ENCODE measurements at places on chromosomes 16 and 17. TPM values are rescaled to one million over a fixed set of nuclear protein-coding genes. Genes with fewer than 3 reads are reported as not detected.
A peak's percentile ranks its signal among the peaks of the same experiment; 100 is the strongest.

- DNase-seq = no peak
These were observed 2.9 kb upstream of the CARMIL2 start for GRCh38 chr16:67641779-67642708.

RAC3 gene
- total RNA-seq = 41.6 TPM

DNA sequence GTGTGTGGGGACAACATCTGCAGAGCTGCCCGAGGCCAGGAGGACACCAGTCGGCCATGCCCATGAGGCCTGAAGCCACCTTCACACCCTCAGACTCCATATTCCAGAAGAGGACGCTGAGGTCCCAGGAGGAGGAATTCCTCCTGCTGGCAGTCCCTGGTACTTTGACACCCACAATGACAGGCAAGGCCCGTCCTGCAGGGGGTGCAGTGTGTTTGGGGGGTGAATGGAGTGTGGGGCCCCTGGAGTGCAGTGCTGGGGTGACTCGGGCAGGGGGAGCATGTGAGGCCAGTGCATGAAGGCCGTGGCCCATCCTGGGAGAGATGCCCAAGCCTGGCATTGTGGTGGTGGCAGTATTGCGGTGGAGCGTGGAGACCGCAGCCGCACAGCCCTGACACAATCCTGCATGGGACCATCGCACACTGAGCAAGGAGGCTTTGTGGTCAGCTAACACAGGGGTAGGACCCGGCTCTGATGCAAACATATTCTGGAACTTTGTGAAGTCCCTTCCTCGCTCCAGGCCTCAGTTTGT, 52.2 kb downstream of the ZDHHC7 start:
- DNase-seq = peak; percentile 33

MAP3K14 gene
- 58.3 TPM for total RNA-seq

WNT9B gene
- total RNA-seq = not detected

WDR90 gene
- total RNA-seq = 126 TPM

OTOP3 gene
- not detected for total RNA-seq

DNA sequence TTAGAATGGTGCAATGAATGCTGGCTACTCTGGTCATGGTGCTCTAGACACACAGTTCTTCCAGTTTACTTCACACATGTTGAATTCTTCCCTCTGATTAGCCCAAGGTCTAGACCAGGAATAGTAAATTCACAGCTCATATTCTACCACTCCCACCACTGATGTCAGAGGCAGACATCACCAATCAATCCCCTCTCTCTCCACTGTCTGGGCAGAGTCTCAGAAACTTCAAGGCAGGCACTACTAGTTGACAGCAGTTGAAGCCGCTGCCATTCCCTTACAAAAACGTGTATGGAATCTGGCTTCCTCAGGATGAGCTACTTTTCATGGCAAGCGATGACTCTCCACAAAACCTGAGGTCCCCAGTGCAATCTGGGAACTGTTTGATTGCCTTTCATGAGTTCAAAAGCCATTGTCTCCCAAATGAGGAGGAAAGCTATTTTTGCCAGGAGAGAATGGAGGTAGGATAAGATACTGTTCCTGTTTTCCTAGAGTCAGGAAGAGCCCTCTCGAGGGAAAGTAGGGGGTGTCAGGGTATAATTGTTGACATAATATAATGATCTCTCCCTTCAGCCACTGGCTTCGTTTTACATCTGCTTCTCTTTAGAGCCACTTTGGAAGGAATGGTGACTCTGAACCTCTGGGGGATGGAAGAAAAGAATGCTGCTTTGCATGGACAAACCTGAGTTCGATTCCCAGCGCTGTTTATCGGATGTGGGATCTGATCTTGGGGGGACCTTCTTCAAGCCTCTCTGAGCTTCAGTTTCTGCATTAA, 90.0 kb downstream of the FOXL1 start:
- DNase-seq = no peak

GRCh38 chr17:63445571-63445953, 544 bp downstream of the CYB561 start:
- peak; percentile 62 for DNase-seq

- no peak for DNase-seq
These were observed 328.4 kb downstream of the MAF start for GRCh38 chr16:79272141-79272577.

DNA sequence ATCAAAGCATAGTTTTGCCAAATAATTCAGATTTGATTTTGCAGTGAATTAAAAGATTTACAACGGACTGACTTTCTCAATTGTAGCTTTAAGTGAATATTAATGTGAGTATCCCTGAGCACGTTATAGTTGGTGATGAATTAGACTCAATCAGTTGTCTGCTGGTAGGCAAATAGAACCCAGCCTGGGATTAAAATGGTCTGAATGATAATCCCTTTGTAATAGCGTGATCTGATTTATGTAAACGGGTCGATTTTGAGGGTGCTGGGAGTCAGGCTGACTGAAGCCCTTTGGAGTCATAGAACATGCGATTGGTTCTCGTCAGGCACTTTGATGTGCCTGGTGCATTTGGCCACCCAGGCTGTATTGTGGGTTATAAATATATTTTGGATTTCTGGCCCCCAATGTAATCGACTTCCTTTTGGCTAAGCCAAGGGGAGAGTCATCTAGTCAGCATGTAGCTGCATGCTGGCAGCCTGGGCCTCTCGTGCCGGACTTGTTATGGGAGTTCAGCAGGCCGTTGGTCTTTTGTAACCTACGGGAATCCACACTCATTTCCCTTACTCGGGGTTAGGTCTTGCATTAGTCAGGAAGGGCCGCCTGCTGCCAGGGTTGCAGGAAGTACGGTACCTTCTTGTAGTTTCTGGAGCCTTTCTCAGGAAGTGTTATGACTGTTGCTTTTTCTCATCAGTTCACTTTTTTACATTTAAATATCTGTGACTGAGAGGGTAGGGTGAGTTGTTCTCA, 5.4 kb downstream of the PGS1 start:
- DNase-seq = peak; percentile 73

RNF157 gene
- 5.7 TPM for total RNA-seq

GRCh38 chr17:45227101-45227925, 5.6 kb downstream of the FMNL1 start:
- no peak for DNase-seq

CETP gene
- total RNA-seq = not detected

DNA sequence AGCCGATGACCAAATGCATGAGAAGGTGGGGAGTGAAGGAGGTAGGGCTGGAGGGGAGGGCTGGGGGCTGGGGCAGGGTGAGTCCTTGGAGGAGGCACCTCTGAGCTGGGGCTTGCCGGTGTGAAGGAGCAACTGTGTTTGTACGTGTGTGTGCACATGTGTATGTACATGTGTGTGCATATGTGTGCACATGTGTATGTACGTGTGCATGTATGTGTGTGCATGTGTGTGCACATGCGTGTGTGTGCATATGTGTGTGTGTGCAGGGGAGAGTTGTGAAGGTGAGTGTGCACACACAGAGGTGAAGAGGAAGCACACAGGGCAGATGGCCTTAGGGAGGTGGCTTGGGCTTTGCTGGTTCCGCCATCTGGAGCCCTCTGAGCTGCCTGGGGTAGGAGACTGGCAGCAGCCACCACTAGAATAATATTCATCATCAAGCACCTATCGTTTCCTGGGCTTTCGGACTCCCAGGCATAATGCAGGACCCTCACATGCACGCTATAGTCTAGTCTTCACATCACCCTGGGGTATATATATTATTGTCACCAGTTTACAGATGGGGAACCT, 120.9 kb upstream of the CDC42EP4 start:
- DNase-seq = no peak

- DNase-seq = no peak
These were observed 6.7 kb upstream of the EVI2A start for GRCh38 chr17:31328160-31328535.

DNA sequence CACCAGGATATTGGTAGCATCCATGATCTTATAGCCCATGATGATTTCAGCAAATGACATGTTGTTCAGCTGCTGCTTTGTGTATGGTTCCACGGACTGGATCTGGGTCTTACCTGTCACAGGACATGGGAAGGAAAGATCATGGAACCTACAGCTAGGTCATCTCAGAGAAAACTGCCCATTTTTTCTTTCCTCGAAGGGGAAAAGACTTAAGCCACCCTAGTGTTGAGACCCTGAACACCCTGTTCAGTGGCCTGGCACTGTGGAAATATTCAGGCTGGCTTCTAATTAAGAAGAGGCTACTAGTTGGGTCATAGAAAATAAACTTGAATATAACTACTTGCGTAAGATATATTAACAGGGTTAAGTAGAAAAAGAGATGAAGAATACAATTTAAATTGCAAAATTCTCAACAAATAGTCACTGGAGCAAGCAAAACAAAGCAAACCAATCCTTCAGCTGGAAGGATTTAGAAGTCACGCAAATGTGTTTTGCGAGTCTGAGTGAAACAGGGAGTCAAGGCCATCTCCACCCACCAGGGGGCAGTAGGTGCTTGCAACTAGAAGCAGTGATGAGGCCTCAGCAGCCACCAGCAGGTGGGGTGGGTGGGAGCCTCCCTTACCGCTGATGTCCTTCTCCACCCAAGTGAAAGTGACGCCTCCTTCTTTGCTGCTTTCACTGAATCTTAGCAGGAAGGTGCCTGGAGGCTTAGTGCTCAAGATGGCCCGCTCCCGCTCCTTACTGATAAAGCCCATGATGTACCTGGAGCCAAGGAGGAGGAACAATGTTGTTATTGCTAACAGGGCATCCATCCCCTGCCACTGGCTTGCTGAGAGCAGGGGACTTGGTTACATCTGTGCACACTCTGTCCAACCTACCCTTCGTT, 34.3 kb downstream of the STAT5A start:
- DNase-seq = peak; percentile 84

WNK4 gene
- total RNA-seq = 8.3 TPM

- peak; percentile 61 for DNase-seq
These were observed 25.1 kb downstream of the CD300LG start for GRCh38 chr17:43871946-43872690.

GRCh38 chr17:61809816-61810392, 53.4 kb downstream of the BRIP1 start:
- DNase-seq = no peak

TP53TG3F gene
- total RNA-seq = not detected

DNA sequence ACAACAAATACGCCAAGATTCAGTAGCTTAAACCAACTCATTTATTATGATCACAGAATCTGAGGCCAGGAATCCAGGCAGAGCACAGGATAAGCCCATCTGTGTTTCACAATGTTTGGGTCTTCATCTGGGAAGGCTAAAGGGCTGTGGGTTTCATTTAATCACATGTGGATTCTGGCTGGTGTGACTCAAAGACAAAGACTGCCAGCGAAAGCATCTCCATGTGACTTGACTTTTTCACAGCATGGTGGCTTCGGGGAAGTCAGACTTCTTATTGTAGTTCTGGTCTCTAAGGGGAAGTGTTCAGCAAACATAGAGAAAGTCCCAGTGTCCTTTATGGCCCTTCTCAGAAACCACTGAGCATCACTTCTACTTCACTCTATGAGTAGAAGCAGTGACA, 1014.4 kb upstream of the GOT2 start:
- no peak for DNase-seq

RNF227 gene
- 3.1 TPM for total RNA-seq

- DNase-seq = no peak
These were observed 36.9 kb downstream of the GINS2 start for GRCh38 chr16:85651629-85652430.

TMEM88 gene
- total RNA-seq = 3.4 TPM

GRCh38 chr16:24281466-24281865, 25.3 kb downstream of the CACNG3 start:
- no peak for DNase-seq

SCN4A gene
- total RNA-seq = 1.4 TPM

GRCh38 chr16:20878682-20879147, 21.4 kb downstream of the DCUN1D3 start:
- DNase-seq = no peak

DNA sequence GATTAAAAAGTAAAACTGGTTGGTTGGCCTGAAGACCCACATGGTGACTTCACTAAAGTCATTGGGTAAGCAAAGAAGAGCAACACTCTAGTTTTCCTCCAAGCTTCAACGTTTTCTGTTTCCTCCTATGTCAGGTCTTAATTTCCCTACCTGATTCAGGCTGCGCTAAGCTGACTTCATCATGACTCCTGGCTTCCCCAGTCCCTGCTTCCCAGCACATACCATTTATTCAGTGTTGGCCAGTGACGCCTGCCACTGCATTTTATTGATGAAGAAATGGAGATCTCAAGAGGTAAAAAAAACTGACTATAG, 645.3 kb downstream of the WWOX start:
- no peak for DNase-seq

PPL gene
- total RNA-seq = 184 TPM

GRCh38 chr17:27907976-27908558, 14.9 kb upstream of the LYRM9 start:
- DNase-seq = no peak

GRCh38 chr16:188674-189073, 8.4 kb downstream of the HBQ1 start:
- no peak for DNase-seq

DNA sequence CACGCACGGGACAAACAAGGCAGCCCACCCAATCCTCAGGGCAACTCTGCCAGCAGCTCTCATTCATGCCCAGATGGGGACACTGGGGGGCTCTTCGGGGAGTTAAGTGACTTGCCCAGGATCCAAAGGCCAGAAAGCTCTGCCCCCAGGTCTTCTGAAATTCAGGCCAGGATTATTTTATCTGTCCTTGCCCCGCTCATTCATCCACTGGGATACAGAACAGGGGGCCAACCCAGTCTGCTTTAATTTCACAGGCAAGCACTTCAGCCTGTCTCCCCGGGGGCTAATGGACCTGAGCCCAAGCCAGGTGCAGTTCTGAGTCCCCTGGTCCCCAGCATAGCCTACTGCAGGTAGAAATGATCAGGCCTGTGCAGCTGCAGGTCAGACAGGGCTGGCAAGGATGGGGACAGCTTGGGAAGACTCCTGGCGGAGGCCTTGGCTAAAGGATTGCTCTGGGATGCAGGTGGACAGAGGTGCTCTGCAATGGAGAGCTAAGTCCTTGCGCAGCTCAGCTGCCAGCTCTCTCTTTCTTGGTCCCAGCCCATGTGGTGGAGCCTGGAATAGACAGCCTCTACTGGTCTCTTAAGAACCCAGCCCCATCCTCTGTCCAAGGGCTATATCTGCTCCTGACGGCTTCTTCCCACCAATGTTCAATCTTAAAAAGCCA, 766 bp upstream of the B3GNT9 start:
- no peak for DNase-seq

- DNase-seq = no peak
These were observed 12.3 kb upstream of the RAI1 start for GRCh38 chr17:17668775-17669579.

FSCN2 gene
- total RNA-seq = 4.3 TPM
